ENCODE measurements at places on chromosomes 3 and 15.

DNA sequence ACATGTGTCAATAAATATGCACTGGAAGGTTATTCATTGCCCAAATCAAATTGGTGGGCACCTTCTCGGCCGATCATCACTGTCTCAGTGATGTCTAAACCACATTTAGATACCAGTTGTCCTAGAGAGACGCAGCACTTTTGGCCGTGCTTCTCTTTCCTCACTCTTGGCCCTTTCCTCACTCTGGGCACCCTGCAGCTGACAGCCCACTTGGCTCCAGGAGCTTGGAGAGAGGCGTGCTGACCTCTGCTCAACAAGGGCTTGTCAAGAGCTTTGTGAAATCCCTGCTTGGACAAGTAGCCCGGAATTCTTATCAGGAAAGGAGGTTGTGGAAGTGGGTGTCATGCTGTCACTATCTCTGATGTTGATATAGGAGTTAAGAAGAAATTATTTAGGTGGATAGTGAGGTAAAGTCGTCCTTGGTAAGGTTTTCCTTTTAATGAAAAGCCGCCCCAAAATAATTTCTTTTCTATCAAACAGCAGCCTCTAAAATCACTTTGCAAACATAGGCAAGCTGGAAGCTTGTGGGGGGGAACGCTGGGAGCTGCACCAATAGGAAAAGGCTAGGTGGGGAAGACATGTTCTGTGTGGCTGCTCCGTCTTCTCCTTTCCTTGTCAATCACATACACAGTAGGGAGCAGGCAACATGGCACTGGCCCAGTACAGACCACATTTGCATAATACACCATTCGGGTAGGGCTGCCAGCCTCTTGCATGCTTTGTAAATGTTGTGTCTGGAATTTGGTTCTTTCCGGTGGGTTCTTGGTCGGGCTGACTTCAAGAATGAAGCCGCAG lies 126.8 kb upstream of the UBE3A start:
- DNase-seq: no peak

DNA sequence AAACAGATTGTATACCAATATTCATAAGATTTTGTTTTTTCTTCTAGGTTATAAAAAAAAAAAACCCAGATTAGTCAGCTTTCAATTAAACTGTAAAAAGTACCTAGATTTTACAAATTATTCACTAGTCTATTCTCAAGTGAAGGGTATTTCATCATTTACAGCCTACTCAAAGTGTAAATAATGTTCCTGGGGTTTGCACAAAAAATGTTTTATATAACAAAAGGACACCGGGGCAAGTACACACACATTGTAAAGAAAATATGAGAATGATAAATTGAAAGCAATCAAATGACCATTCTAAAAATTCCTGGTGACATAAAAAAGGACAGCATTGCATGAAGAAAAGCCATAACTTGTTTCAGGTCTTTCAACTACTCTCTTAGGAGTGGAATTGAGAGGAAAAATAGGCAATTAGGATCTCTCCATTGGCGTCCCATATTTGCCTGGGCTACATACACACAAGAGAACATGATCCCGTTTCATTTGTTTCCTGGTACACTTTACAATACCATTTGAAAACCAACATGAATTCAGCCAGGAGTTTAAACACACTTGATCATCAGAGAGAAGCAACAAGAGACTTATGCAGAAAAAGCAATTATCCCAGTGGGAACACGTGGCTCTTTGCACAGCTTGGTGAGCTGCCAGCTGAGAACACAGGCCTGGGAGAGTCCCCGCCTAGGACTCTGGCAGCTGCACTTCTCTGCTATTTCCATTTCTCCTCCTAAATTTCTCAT lies 1039.2 kb downstream of the ROBO1 start:
- DNase-seq: peak; percentile 35

GRCh38 chr15:74133694-74134386 lies 3.5 kb downstream of the ISLR2 start:
- no peak for DNase-seq

DNA sequence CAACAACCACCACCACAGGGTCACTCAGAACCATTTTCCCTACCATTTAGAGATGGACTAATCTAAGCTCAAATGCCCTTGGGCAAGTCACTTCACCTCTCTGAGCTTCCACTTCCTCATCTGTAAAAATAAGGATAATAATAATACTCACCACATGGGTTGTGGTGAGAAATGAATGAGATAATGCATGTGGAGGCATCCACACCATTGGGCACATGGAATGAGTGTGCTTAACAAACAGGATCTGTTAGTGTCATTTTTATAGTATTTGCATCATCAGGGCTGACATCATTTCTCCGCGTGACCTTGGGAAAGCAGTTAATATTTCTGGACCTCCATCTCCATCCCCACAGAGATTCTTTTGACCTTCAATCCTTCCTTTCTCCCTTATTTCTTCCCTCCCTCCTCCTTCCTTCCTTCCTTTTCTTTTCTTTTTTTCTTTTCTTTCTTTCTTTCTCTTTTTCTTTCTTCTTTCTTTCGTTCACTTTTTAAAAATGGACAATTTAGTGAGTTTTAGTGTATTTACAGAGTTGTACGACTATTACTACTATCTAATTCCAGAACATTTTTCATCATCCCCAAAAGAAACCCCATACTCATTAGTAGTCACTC lies 7.7 kb upstream of the RFT1 start:
- no peak for DNase-seq

DNA sequence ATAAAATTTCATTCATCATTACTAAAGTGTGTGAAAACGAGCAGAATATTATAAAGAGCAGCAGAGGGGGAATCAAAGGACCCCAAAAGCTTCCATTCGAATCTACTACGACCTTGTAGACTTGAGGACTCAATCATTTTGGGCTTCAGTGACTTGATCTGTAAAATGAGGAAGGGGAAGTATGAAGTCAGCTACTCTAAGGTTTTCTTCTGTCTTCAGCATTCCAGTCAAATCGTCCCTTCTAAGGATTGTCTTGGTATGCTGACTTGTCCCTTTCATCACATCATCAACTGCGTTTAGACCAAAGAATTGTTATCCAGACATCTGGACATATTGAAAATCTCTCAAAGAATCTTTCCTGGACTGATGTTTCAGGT lies 44.8 kb downstream of the PLD1 start:
- no peak for DNase-seq

GRCh38 chr3:191154827-191155226 lies 44.2 kb upstream of the OSTN start:
- no peak for DNase-seq

All from GM04504 (cell line).